ENCODE measurements at places on chromosomes 7 and 10. TPM values are rescaled to one million over a fixed set of nuclear protein-coding genes. Genes with fewer than 3 reads are reported as not detected.
A peak's percentile ranks its signal among the peaks of the same experiment; 100 is the strongest.

The SPDYE1 gene
- total RNA-seq: 0.07 TPM

The ZC3HAV1L gene
- total RNA-seq: 10.7 TPM

The STOX1 gene
- total RNA-seq: 0.06 TPM

The EBLN1 gene
- total RNA-seq: not detected

The AMZ1 gene
- 10.4 TPM for total RNA-seq

The PLOD3 gene
- total RNA-seq: 134 TPM

The RHBDD2 gene
- 51.1 TPM for total RNA-seq

The TRIM50 gene
- not detected for total RNA-seq

The ATOH7 gene
- not detected for total RNA-seq

DNA sequence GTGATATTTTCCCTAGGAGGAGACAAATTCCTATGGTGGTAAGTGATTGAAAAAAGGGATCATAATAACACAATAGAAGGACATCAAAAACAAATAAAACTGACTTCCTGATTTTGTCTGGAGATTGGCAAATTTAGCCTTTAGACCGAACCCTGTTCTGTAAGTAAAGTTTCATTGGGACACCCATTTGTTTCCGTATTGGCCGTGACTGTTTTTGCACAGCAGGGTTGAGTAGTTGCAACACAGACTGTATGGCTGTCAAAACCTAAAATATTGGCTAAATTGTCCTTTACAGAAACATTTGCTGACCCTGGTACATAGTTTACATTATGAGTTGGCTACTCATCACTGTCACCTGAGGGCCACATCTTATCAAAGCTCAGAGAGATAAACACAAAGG is 168.6 kb downstream of the PRKCQ start:
- no peak for DNase-seq
- H3K4me1 ChIP-seq: peaks cover 11% of the 10 kb centered on the region
- H3K4me3 ChIP-seq: no peak overlapping the region
- no peak overlapping the region for H3K27ac ChIP-seq
- H3K36me3 ChIP-seq: no peaks in the 10 kb centered on the region

- DNase-seq: no peak
- H3K4me1 ChIP-seq: no peaks in the 10 kb centered on the region
- no peak overlapping the region for H3K27ac ChIP-seq
- H3K4me3 ChIP-seq: no peak overlapping the region
- H3K27me3 ChIP-seq: peaks cover 2% of the 10 kb centered on the region
Measured at GRCh38 chr7:47430422-47430821, 151.5 kb downstream of the TNS3 start.

GRCh38 chr7:129136887-129137642 is 7.4 kb upstream of the TSPAN33 start:
- no peaks in the 10 kb centered on the region for H3K36me3 ChIP-seq
- DNase-seq: no peak
- no peak overlapping the region for H3K4me3 ChIP-seq
- peaks cover 18% of the 10 kb centered on the region for H3K27me3 ChIP-seq
- H3K4me1 ChIP-seq: no peaks in the 10 kb centered on the region
- no peak overlapping the region for H3K27ac ChIP-seq

DNA sequence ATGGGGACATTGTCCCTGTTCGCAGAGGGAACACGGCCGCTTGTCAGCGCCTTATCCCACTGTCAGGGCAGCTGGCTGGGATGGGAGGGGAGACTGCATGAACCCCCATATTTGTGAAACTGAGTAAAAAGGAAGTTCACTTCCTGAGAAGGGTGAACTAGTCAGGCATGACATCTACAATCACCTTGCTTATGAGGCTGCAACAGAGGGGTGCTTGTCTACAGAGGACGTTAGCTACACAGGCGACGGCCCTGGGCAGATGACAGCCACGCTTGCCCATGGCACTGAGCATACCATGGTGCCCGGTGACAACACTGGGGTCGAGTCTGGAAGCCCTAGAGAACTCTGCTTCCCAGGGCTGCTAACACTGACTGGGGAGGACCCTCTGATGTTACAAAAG is 46.0 kb upstream of the KDM7A start:
- no peak overlapping the region for H3K27ac ChIP-seq
- DNase-seq: no peak
- peaks cover 42% of the 10 kb centered on the region for H3K27me3 ChIP-seq
- H3K36me3 ChIP-seq: no peaks in the 10 kb centered on the region

GRCh38 chr7:2487586-2488271 is 11.5 kb upstream of the GRIFIN start:
- H3K4me1 ChIP-seq: peaks cover 6% of the 10 kb centered on the region
- no peak overlapping the region for H3K4me3 ChIP-seq
- no peak for DNase-seq
- H3K27me3 ChIP-seq: peaks cover 6% of the 10 kb centered on the region

GRCh38 chr7:116528008-116528789 is 3.4 kb downstream of the CAV1 start:
- H3K27me3 ChIP-seq: peaks cover 10% of the 10 kb centered on the region
- peaks cover 73% of the 10 kb centered on the region for H3K36me3 ChIP-seq

GRCh38 chr7:22339725-22340390 is 17.1 kb downstream of the RAPGEF5 start:
- H3K27ac ChIP-seq: no peak overlapping the region
- no peak overlapping the region for H3K4me3 ChIP-seq
- no peaks in the 10 kb centered on the region for H3K36me3 ChIP-seq
- DNase-seq: no peak
- H3K27me3 ChIP-seq: peaks cover 16% of the 10 kb centered on the region
- H3K4me1 ChIP-seq: no peaks in the 10 kb centered on the region

- no peaks in the 10 kb centered on the region for H3K4me1 ChIP-seq
- H3K27ac ChIP-seq: no peak overlapping the region
- H3K36me3 ChIP-seq: peaks cover 5% of the 10 kb centered on the region
- no peak overlapping the region for H3K4me3 ChIP-seq
- no peak for DNase-seq
Measured at GRCh38 chr7:597348-598178, 77.9 kb upstream of the PDGFA start.

DNA sequence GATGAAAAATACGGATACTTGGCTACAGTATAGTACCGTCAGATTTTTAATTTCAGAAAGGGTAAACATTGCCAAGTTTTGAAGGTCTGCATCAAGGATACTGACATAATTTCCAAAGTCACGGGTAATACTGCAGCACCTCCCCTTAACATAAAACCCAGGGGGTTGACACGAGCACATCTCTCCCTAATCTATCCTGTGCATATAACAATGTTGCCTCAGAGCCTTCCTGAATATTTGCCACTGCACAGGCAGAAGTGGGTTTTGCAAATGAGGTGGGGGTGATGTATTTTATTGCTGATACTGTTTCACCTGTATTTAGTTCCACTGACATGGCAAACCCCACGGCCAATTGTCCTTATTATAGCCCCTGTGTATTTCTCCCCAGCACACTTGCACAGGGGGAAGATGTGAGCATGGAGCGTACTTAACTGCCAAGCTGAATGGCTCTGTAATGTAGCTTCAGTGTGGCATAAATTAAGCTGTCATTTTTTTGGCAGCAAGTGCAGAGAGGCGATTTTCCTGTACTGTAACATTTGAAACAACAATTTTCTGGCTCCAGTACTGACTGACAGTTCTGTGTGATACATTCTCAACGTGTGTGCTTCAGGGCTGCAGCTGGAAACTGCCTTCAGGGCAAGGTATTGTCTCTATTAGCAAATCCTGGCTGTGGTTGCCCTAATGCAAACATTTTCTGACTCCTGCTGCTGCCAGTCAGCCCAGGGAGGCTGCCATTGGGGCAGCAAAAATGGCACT is 299.6 kb upstream of the SP4 start:
- no peak overlapping the region for H3K27ac ChIP-seq
- H3K27me3 ChIP-seq: no peaks in the 10 kb centered on the region
- H3K4me3 ChIP-seq: no peak overlapping the region
- H3K36me3 ChIP-seq: no peaks in the 10 kb centered on the region
- no peak for DNase-seq

DNA sequence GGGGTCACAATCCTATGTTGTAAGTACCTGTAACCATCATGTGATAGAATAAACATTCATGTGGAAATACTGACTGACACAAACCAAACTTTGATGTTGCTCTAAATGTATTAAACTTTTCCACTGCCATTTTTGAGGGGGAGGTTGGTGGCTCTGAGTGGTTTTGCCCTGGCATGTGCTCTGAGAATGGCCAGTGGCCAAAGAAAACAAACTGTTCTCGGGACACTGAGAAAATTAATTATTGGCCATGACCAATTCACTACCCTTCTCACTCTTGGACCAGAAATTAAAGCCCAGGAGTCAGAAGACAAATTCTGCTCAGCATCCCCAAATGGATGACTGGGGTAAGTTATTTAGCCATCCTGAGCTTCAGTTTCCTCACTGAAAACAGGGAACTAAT is 195.9 kb downstream of the XPNPEP1 start:
- no peaks in the 10 kb centered on the region for H3K36me3 ChIP-seq
- H3K27me3 ChIP-seq: peaks cover 2% of the 10 kb centered on the region
- no peak for DNase-seq
- H3K4me1 ChIP-seq: no peaks in the 10 kb centered on the region
- H3K27ac ChIP-seq: no peak overlapping the region

DNA sequence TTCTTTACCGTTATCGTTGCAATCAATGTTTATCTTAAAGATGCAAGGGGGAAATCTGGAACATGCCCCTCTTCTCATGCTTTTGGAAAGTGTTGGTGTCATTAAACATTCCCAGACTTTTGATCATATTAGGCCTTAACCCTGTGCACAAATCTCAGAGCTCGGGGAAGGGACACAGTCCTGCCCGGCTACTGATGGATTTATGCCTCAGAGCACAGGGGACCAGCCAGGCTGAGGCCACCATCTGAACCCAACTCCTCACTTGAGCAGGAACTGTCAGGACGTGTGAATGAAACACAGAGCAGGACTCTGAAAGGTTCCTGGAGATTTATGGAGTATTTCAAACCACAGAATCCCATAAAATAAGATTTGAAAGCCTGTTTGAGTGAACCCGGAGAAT is 132.0 kb upstream of the CXCL12 start:
- H3K27ac ChIP-seq: no peak overlapping the region
- H3K27me3 ChIP-seq: peaks cover 1% of the 10 kb centered on the region
- no peak overlapping the region for H3K4me3 ChIP-seq
- H3K4me1 ChIP-seq: peaks cover 16% of the 10 kb centered on the region
- H3K36me3 ChIP-seq: no peaks in the 10 kb centered on the region

- no peak overlapping the region for H3K27ac ChIP-seq
- peak; percentile 37 for DNase-seq
- H3K4me1 ChIP-seq: peaks cover 4% of the 10 kb centered on the region
- no peak overlapping the region for H3K4me3 ChIP-seq
Measured at GRCh38 chr7:18570890-18571478, 75.4 kb downstream of the HDAC9 start.

DNA sequence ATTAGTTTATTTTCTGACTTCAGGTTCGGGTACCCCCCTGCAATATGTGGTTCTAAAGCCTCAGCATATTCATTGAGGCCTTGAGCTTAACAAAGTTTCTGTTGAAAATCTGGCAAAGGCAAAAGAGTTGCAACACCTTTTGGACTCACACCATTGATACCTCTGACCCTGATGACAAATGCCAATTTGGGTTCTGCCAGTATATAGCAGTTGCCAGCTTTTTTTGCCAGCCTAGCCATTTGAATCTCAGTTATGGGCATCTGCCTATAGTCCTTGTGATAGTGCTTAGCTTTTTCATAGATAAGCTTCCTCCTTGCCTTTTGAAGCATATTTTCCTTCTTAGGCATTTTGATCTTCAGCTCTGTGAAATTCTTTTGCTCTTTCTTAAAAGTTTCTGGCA is 31.9 kb downstream of the LIPJ start:
- no peaks in the 10 kb centered on the region for H3K4me1 ChIP-seq
- DNase-seq: no peak
- no peaks in the 10 kb centered on the region for H3K27me3 ChIP-seq
- H3K4me3 ChIP-seq: no peak overlapping the region

DNA sequence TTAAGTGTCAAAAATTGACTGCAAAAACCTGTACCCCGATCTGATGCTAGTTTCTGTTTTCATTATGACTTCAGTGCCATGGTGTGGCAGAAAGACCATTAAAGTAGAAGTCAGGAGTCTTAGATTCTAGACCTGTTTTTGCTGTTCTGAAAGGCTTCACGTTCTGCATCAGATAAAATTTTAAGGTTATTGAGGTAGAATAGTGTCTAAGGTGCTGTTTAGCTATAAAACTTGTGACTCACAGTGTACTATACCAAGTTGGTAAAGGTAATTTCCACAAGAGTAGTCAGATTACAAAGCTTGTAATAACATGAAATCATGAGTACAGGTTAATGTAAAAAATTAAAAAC is 38.6 kb downstream of the ZNRF2 start:
- no peak overlapping the region for H3K27ac ChIP-seq
- DNase-seq: no peak
- H3K4me3 ChIP-seq: peak overlapping the region; percentile 81
- no peaks in the 10 kb centered on the region for H3K27me3 ChIP-seq

DNA sequence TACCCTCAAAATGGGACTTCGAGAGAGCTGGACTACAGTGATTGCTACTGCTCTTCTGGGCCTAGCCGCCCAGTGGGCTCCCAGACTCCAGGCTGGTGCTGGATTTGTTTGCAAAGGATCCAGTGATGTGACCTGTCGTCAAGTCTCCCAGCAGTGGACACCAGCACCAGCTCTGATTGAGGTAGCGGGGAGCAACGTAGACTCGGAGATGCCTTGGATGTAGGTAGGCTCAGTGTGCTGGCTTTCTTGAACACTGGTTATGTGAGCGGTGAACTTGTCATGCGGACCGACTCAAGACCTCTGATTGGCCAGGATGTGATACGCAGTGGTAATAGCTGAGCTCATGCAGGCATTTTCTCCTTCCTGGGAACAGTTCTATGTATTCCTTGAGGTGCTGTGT is 19.4 kb downstream of the AKR1C2 start:
- H3K27me3 ChIP-seq: peaks cover 11% of the 10 kb centered on the region
- no peak overlapping the region for H3K4me3 ChIP-seq
- H3K27ac ChIP-seq: no peak overlapping the region
- H3K36me3 ChIP-seq: no peaks in the 10 kb centered on the region
- DNase-seq: no peak

- H3K4me3 ChIP-seq: no peak overlapping the region
- peaks cover 22% of the 10 kb centered on the region for H3K4me1 ChIP-seq
- peaks cover 13% of the 10 kb centered on the region for H3K36me3 ChIP-seq
Measured at GRCh38 chr10:127278001-127278400, 81.6 kb upstream of the INSYN2A start.

- peak overlapping the region; percentile 27 for H3K27ac ChIP-seq
Measured at GRCh38 chr10:86688398-86688921, 20.1 kb downstream of the LDB3 start.

DNA sequence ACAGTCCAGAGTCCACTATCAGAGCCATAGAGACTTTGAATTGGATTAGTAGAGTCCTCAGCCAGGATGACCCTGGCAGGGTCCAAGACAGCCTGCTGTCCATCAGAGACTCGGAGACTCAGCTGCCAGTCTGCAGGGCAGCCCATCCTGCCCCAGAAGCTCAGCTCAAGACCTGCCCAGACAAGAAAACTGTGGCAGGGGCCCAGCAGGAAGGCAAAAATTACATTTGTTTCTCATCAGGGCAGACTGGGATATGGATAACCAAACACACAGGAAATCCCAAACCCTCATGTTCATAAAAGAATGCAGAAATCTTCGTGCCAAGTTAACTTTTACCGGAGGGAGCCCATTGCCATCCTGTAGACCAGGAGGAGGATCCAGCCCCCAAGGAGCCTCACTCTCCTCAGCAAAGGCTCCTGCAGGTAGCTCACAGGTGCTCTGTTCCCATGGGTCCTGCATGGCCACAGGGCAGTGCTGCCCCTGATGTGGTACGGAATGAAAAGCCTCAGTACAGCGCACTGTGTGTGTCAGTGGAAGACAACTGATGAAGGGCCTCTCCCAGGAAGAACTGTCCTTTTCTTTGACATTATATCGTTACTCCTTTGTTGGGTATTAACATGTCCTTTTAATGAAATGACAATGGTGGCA is 222.2 kb downstream of the KCNMA1 start:
- peaks cover 74% of the 10 kb centered on the region for H3K4me1 ChIP-seq
- H3K27me3 ChIP-seq: no peaks in the 10 kb centered on the region
- peak overlapping the region; percentile 76 for H3K4me3 ChIP-seq
- DNase-seq: no peak
- no peaks in the 10 kb centered on the region for H3K36me3 ChIP-seq
- H3K27ac ChIP-seq: peak overlapping the region; percentile 99

Measured in HFFc6 (cell line).